Fibroblast of skin of left quadriceps (primary cell): ENCODE measurements at places on chromosomes 16 and 17.

DNA sequence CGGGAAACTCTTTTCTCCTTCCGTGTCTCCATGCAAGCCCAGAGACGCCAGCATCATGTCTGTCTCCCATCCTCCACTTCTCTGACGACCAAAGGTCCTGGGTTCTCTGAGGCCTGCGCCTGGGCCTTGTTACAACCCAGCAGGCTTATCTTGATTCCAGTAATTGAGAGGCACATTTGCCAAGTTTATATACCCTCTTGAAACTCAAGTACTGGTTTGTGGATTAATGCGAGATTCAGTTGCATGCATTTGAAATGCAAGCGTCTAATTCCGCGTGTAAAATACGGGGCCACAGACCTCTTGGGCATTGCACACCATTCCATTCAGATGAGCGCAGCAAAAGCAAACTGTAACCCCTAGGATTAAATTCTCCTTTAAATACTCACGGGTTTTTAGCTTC, 28.7 kb upstream of the CRISPLD2 start:
- DNase-seq: no peak

GRCh38 chr16:11161974-11162373, 94.0 kb downstream of the SOCS1 start:
- no peak for DNase-seq

GRCh38 chr17:50922107-50922506, 56.0 kb upstream of the TOB1 start:
- DNase-seq: no peak

- DNase-seq: peak; percentile 64
These were observed 155.0 kb upstream of the SALL1 start for GRCh38 chr16:51306116-51306515.

DNA sequence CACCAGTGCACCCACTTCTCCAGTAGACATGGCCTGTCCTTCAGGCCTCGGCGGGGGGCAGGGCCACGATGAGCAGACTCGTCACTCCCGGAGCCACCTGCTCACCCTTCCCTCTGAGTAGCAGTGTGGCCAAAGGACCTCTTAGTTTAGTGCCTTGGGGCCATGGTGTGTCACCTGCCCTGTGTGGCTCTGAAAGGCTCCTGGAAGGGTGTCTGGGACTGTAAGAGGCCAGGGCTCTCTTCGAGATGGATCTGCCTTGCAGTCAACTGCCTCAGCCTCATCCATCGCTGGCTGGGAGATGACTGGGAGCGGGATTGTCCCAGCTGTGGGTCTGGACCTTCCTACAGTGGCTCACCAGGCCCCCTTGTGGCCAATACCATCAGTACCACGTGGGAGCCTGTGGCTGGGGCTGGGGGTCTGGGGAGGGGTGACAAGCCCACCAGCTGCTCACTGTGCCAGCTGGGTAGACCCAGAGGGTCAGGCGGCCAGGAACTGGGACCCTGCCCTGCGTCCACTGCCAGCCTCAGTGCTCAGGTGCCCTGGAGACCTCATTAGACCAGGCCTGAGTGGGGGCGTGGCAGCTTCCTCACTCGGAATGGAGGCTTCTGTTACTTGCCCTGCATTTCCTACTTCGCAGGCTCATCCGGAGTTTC, 133.4 kb downstream of the OR1D5 start:
- DNase-seq: no peak

DNA sequence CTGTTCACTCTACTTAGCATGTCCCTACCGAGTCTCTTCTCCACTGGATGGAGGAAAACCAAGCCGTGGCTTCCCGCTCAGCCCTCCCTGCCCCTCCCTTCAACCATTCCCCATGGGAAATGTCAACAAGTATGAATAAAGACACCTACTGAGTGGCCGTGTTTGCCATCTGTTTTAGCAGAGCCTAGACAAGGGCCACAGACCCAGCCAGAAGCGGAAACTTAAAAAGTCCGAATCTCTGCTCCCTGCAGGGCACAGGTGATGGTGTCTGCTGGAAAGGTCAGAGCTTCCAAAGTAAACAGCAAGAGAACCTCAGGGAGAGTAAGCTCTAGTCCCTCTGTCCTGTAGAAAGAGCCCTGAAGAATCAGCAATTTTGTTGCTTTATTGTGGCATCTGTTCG, 2.8 kb upstream of the LPCAT2 start:
- no peak for DNase-seq

DNA sequence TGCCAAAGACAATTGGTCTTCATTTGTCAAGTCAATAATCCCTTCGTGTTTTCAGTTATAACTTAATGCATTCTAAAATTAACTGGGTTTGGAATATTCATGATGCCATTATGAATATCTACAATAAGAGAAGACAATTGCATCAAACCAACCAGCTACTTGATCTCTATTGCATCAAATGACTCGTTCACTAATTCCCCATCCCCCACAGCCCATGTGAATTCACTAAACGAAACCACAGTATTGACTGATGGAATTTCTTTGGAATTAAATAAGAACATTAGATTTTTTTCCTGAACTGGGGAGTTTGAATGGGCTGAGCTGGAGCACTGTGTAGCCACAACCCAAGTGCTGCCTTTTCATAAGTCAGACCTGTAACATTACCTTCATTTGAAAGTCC, 65.3 kb downstream of the HS3ST3B1 start:
- no peak for DNase-seq

GRCh38 chr16:26212599-26212998, 520.8 kb downstream of the HS3ST4 start:
- no peak for DNase-seq

GRCh38 chr16:24381470-24382118, 125.5 kb downstream of the CACNG3 start:
- no peak for DNase-seq

GRCh38 chr17:15431766-15432165, 35.7 kb downstream of the CDRT4 start:
- DNase-seq: no peak

DNA sequence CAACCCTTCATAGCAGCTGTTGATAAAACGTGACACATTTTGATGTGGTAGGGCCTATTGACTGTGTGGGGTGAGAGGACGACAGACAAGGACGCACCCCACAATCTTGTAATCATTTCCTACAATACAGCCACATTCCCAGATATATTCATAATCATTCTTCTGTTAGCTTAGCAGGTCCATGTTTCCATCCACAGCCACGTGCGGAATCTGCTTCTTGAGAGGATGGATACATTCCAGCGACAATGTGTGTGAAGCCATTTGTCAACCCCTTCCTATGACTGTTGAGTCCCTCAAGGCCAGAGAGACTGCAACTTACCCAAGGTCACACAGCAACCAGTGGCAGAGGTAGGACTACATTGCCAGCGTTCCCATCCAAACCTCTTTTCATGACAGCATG, 8.7 kb upstream of the COPS3 start:
- DNase-seq: no peak

GRCh38 chr16:75288596-75289120, 37.2 kb upstream of the BCAR1 start:
- no peak for DNase-seq
